ENCODE measurements at places on chromosomes 6 and 20.
A peak's percentile ranks its signal among the peaks of the same experiment; 100 is the strongest.

DNA sequence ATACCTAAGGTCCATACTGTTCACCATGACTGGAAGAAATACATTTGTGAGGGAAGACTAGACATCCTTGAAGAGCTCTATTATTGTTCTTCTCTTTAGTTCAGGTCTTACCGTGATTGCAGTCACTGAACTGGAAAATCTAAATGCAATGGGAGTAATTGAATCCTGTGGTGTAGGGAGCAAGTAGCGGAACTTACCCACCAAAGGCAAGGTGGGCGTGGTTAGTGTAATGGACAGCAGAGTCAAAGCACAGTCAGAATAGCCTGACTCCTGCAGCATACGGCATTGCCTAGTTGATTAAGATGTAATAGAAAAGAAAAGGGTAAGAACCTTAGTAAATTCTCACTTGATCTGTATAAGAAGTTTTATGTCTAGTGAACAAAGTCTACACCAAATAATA lies 679.7 kb upstream of the EPHA7 start:
- no peak for DNase-seq

- no peak for DNase-seq
Observed at GRCh38 chr6:75481394-75481793, 12.2 kb downstream of the FILIP1 start.

DNA sequence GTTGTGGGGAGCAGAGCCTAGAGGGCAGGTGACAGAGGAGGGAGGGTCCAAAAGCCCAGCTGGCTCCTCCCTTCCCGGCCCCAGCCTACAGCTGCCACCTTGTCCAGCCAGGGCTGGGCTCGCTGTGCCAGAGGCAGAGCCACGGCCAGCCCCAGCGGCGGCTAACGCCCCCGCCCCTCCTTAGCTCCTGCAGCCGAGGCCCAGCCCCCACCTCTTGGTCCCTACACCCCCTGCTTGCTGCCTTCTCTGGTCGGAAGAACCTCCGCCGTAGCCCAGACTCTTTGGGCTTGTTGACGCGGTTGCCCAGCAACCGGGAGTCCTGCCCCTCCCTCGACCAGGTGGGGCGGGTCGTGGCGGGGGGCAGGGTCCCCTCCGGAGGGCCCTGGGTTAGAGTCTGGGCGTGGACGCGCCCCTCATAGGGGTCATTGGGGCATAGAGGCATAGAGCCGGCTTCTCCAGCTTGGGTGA lies 521 bp upstream of the LKAAEAR1 start:
- no peak for DNase-seq

GRCh38 chr6:116439522-116440051 lies 21.6 kb upstream of the CALHM6 start:
- DNase-seq = no peak

DNA sequence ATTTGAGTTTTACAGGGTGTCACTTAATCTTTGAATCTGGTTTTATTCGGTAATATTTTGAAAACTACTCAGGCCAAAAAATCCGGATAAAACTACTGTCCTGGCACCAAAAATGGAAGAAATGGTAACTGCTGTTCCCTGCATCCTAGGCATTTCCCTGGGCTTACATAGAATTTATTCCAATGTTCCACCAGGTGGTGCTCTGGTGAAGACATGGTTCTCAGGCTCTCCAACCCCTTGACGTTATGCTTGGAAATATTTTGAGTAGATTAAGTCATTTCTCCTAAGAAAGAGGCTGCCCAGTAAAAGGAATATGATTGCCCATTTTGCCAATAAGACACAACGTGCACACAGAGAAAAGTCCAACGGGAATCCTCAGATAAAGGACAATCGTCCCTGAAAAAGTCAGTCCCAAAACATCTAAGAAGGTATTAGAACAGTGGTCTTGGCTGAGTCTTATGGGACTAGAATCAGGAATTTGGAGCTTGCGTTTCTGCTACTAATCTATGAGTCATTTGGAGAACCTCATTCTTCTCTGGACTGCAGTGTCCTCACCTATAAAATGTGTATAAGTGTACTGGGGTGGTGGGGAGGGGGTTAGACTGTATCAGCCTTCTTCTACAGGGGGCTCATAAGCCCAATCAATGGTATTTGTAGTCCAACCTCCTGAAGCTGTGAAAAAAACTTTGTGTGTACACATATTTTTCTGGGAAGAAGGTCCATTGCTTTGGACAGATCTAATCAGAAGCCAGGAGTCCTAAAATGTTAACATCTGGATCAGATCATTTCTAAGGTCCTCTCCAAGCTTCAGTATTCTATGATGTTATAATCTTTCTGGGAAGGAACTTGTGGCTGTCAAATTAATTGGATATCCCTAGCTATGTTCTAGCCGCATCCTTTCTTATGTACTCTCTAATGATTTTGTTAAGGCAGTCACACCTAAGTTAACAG lies 131.0 kb upstream of the BMP2 start:
- DNase-seq = peak; percentile 58

DNA sequence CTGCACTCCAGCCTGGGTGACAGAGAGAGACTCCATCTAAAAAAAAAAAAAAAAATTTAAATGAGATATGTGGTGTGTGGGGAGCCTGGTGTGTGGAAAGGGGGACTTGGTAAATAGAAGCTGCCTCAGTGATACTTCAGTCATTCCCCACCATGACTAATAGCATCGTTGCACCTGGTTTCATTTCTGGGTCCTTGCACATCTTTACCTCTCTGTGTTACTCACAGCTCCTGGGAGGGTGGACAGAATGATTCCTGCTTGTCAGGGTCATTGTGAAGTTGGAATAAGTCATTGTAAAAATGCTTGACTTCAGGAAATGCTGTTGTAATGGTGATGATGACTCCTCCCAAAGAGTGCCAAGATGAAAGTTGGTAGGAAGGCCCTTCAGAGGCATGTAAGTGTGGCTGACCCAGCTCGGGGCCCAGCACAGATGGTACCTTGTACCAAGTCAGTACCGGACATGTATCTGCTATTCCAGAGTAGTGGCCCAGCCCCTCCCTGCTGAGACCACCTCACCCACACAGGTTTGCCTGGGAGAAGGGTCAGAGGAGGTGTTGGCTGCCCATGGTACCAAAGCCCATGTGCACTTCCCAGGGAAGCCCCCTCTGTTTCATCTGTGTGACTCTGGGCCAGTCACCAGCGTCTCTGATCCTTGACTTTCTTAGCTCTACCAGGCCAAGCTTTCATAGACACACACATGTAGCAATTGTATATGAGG lies 48.4 kb downstream of the PLAGL2 start:
- no peak for DNase-seq

DNA sequence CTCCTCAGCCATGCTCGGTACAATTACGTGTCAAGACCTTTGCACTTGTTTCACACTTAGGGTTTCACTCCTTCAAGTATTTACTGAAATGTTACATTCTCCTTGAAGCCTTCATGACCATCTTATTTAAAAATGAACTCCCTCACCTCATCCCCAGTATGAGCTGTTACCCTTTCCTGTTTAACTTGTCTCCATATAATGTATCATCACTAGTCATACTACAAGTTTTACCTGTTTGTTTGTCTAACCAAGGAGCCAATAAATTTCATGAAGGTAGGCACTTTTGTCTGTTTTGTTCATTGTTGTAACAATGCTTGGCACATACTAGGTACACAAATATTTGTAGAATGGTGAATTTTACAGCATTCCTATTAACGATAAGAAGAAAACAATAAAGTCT lies 46.1 kb upstream of the MTRF1L start:
- no peak for DNase-seq

- no peak for DNase-seq
Observed at GRCh38 chr6:168020242-168020641, 22.8 kb downstream of the KIF25 start.

DNA sequence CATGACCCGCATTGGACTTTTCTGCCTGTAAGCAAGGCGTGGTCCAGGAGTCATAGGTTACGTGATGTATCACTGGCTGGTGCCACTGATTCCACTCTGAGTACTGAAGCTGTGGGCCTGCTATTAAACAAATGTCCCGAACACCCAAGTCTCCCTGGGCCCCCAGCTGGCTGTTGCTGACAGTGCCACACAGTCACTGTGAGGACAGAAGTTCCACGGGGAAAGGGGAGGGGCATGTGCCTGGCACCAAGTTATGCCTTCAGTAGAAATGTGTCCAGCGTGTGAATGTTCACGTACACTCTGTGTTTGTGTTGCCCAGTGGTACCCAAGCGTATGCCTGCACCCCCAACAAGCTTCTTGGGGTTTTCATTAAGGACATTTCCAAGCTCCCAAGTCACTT lies 171.4 kb upstream of the QKI start:
- DNase-seq = peak; percentile 96

GRCh38 chr6:74058606-74059005 lies 362.6 kb downstream of the CD109 start:
- no peak for DNase-seq

GRCh38 chr6:94769197-94769596 lies 808.1 kb upstream of the MANEA start:
- no peak for DNase-seq

DNA sequence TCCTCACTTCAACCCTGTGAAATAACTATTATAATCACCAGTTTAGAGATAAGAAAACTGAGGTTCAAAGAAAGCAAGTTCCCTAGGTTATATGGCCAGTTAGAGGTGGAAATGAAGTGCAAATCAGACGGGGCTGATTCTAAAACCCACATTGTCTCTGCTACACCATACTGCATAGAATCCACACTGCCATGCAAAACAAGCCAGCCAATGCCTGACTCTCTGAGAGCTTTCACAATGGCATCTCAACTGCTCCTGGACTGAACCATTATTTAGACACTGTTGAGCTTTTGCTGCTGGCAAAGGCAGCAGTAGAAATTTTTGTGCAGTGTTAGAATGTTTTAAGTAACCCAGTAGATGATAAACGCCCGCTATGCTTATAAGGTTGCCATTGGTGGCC lies 195.2 kb upstream of the CNR1 start:
- DNase-seq = no peak

DNA sequence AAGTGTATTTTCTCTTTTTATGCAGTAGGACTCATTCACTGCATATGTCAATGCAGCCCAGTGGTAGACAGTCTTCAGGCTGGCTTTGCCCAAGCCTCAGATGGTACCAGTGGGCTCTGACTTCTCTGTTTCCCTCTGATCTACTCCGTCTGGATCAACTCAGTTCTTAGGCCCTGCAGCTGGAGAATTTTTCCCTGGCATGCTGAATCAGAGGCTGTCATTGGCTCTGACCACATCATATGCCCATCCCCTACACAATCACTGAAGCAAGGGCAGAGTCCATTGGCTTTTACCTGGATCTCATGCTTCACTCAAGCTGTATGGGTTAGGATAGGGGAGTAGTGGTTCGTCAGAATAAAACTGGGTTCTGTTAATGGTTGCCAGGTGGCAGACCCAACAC lies 57.8 kb downstream of the KIZ start:
- DNase-seq = no peak

DNA sequence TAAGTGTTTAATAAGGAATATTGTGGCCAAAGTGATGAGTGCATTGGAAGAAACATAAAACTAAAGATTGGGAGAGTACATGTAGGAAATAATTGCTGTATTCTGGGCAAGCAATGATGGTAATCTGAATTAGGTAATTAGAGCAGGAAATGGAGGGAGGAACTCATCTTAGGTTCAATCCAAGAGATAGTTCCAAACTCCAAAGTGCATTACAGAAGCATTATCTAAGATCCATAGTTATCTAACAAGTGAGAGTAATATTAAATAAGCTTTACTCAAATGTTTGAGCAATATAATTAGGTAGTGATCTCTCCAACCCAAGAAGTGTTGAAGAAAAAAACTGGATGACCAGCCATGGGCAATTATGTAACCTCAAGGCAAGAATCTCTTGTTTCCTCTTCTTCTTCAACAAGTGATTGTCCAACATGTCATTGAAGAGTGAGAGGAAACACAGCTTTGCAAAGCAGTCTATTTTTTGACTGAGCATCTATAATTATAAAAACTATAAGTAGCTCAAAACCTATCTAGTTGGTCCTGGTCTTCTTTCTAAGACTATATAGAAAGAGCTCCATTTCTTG lies 181.2 kb upstream of the TNFAIP3 start:
- DNase-seq = no peak

DNA sequence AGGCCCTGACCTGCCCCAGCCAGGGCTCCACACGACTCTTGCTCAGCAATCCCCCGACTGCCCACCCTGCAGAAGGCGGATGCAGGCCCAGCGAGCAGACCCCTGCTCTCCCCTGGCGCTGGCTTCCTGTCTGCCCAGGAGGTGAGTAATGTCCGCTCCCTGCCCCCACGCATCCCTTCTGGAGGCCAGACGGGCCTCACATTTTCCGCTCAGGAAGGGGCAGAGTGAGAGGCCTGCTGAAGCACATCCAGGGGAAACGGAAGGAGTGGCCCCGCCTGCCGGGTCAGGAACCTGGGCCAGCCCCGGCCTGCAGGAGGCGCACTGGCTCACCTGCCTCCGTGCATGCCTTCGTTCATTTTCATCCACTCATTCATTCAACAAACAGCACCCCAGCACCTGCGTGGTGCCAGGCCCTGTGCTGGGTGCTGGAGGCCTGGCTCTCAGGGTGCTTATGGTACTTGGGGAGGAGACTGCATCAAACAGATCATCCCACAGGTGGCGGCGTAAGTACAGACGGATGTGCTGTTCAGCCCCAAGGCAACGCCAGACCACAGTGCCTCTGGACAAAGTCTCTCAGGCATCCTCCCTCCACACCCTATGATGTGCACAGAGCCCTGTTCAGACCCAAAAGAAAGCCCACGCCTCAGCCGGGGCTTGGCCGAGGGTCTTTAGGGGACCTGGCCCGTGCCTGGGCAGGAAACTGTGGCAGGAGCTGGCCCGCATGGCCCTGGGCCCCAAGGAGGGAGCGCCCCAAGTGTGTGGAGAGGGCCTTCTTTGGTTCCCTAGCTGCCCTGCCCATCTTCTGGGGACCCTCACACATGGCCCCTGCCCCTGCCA lies 112.1 kb downstream of the ASXL1 start:
- DNase-seq = no peak

DNA sequence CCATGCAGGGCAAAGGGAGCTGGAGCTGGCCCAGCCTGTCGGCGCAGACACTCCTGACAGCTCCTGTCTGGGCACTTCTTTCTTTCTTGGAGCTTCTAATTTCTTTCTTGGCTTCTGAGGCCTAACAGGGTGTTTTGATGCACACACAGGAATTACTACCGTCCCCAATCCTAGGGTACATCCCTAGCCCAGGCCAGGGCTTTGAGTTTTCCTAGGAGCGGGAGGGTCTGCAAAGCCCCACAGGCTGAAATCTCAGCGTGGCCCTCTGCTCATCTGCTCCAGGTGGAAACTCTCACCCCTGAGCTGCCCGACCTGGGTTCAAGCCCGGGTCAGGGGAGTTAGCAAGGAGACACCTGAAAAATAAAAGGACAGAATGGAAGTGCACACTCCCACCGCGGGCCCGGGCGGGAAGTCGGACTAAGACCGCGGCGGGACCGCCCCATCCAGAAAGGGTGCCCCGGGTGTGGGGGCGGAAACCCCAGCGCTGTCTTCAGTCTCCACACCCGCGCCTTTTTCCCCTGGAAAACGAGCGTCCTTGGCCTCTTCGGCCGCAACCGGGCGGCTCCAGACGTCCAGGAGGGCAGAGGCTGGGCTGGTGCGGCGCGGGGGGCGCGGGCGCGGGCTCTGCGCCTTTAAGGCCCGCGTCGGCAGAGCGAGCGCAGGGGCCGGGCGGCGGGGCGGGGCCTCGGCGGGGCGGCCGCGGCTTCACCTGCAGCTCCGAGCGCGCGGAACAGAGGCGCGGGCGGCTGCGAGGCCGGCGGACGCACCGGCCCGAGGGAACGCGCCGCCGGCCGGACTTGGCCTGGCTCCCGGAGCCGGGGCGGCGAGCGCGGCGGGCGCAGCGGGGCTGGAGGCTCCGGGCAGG lies at the start of gene CDH4:
CDH4 (plus strand) TSS at position 733 of the 865 bp plus-strand sequence.
- DNase-seq = no peak
